CD4-positive, alpha-beta T cell treated with Interferon alpha-2 for 1 hour (primary cell): ENCODE measurements at places on chromosomes 4 and X.
A peak's percentile ranks its signal among the peaks of the same experiment; 100 is the strongest.

DNA sequence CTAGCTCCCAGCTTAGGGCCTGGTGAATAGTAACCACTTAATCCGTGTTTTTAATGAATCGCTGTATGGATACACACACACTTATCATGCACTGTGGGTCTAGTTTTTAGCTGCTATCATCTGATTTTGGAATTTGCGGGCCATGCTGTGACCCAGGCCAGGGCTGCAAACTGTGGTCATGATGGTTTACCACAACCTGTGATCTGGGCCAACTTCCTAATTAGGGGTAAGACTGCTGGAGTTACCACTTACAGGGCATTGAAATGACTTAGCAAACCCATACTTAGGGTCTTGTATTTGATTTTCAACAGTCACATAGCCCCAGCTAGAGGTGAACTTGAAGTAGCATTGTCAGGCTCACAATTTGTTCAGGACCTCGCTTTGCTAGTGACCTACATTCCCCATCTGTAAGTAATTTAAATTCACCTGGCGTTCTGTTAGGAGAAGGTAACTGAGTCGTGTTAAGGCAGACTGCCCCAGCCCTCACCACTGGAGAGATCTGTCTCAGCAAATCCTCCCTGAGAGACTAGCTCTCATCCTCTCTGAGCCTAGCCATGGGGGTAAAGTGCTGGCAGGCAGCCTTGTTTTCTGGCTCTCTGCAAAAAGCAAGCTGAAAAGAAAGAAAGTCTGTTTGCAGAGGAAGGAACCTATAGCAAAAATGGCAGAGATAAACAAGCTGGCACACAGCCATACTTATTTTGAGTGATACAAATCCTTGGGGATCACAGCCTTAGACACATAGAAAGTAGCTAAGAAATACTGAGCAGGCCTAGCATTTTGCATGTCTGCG lies 33.8 kb upstream of the EGFL6 start:
- no peak for DNase-seq

- no peak for DNase-seq
Observed at GRCh38 chr4:164251257-164251656, 502.7 kb upstream of the SMIM31 start.

- no peak for DNase-seq
Observed at GRCh38 chr4:86558797-86559196, 35.3 kb upstream of the PTPN13 start.

DNA sequence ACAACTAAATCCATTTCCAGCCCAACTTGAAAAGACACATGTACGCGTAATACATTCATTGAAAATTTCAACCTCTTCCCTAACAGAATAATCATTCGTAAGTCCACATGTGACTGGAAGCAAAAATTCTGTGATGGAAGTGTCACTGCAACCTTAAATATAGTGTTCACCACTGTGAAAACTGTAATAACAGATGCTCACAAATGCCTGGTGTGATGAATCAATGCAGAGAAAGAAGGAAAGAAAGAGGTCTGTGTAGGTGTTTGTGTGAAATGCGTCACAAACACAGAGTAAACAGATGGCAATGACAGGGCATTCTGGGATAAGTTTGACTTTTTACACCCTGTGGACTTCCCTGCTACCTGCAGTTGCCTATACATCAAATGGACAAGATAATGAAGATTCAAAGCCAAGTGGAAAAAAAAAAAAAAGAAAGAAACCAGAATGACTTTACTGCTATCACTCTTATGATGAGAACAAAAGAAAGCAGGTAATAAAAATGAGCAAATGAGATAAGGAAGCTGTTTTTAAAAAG lies 123.3 kb downstream of the EPHA5 start:
- no peak for DNase-seq

GRCh38 chr4:89535251-89535650 lies 227.7 kb upstream of the GPRIN3 start:
- no peak for DNase-seq

DNA sequence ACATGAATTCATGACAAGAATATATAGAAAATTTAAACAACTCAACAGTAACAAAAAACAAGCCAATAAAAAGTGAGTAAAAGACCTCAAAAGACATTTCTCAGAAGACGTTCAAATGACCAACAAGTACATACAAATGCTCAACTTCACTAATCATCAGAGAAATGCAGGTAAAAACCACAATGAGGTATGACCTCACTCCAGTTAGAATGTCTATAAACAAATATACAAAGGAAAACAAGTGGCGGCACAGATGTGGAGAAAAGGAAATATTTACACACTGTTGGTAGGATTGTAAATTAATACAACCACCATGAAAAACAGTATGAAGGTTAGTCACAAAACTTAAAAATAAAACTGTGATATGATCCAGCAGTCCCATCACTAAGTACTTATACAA lies 1033.1 kb downstream of the RAPGEF2 start:
- no peak for DNase-seq

- DNase-seq = no peak
Observed at GRCh38 chr4:1683261-1683735, 815 bp downstream of the FAM53A start.

- DNase-seq = no peak
Observed at GRCh38 chr4:186144946-186145569, 40.6 kb downstream of the FAM149A start.

DNA sequence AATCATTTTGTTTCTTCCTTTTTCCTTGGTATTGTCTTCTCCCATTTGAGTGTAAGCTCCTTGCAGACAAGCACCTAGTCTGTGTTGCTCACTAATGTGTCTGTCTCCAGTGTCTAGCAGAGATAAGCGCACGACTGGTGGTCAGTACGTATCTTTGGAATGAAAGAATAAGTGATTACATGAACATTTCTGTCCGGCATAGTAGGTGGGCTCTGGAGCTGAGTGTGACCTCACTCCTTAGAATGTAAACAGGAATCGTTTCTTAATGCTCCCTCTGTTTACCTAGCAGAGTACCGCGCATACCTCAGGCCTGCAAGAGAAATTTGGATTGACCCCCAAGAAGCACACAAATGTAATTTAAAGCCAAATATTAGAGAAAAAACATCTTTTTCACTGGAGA lies 235.4 kb downstream of the MAML3 start:
- no peak for DNase-seq

DNA sequence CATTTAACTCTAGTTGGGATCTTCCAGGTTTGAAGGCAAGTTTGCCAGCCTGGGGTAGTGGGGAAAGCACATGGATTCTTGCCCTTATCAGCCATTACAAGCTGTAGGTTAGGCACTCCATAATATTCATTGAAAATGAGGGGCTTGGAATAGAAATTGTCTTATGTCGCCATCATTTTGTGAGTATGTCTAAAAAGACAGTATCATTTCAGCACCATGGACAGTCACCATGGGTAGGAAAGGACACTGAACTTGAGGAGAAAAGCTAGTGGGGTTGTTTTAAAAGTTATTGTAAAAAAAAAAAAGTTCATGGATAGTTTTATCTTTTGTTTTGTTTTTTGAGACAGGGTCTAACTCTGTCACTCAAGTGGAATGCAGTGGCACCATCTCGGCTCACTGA lies 356.1 kb downstream of the HNRNPD start:
- no peak for DNase-seq

DNA sequence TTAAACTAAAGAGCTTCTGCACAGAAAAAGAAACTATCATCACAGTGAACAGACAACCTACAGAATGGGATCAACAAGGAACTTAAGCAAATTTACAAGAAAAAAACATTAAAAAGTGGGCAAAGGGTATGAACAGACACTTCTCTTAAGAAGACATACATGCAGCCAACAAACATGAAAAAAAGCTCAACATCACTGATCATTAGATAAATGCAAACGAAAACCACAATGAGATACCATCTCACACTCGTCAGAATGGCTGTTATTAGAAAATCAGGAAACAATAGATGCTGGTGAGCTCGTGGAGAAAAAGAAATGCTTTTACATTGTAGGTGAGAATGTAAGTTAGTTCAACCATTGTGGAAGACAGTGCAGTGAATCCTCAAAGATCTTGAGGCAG lies 27.8 kb downstream of the PAPSS1 start:
- no peak for DNase-seq

DNA sequence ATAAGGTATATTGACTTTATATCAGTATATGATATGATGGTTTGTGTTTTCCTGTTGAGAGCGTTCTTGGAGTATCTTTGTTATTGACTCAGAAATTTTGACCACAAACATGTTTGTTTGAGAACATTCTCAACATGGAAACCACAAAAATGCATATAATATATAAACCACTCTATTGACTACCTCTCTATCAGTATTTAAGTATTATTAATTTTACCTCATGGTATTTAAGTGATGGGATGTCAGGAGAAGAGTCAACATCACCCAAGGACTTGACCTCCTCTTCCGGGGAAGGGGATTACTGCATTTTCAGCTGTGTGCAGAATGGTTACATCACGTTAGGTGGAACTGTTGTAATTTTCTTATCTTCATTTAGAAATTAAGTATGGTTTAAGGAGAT lies 54.3 kb upstream of the PUDP start:
- no peak for DNase-seq

GRCh38 chr4:123415977-123416376 lies 19.4 kb downstream of the SPRY1 start:
- peak; percentile 19 for DNase-seq

DNA sequence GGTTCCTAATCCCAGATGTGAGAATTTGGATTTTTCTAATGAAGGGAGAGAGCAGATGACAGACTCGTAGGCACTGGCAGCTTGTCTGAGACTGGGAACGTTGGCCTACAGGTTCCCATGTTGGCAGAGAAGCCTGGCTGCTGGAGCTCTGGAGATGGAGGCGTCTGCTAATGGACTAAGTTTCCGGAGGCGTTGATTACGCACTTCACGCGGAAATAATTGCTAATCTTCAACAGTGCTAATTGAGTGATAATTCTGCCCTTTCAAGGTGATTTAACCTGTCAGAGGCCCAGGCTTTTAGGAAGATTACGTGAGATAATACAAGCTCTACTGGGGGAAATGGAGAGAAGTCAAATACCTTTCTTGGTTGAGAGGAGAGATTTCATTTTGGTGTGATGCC lies 77.4 kb downstream of the PSAPL1 start:
- no peak for DNase-seq

DNA sequence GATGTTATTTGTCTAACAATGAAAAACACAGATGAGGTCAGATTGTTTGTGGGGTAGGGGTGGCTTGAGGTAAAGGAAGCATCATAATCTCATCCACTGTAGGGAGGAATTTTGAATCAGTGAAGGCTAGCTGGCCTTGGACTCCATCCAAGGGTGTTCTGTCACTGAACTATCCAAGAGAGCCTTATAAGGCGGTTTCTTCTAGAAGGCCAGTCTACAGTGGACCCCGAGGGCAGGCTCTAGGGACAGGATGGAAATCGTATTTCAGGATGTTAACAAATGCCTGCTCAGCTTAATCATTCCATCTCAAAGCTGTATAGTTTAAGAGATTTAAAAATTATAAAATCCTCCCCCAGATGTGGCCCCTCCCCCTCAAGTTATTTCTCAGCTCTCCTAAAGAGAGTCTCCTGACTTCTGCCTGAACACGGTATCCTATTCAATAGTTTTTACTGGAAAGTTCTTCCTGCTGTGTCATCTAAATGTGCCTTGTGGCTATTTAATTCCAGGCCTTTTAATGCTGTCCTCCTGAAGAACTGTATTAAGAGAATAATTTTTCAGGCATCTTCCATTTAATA lies 8.0 kb downstream of the IGFBP7 start:
- no peak for DNase-seq

- no peak for DNase-seq
Observed at GRCh38 chr4:56752985-56753384, 68.5 kb downstream of the SPINK2 start.

DNA sequence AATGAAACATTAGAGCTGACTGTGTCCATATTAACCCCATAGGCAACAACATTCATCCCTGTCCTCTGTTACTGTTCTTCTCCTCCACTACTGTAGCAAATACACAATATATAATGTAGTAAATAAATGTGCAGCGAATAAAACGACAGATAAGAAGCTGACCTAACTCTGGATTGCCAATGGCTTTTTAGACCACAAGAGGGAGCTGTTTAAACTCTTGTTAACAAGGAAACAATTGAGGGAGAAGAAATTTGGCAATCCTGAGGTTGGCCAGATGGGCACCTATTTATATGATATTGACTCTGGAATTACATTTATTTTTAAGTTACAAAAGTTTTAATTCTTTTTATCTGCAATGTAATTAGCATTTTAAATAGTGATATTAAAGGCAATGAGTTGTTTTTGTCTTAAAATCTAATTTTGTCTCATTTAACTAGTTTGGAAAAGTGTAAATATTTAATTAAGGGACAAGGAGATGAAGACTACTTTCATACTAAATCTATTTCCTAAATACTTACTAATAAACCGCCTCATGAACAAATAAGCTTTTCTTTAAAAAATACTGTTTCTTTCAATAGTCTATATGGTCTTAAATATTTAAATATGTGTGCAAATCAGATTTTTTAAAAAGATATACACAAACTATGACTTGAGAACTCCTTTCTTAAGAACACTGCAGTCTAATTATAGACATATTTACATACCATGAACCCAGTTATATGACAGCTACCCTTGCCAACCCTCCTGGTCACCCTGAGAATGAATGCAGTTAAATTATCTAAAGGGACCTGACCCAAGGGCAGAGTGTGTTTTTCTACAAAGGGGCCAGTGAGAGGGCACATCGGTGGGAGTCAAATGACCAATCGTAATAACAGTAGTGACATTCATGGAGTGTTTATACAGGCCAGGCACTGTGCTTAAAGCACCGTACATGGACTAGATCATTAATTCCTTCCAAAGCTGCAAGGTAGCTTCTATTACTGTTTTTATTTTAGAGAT lies 52.9 kb upstream of the HPF1 start:
- DNase-seq = peak; percentile 67

DNA sequence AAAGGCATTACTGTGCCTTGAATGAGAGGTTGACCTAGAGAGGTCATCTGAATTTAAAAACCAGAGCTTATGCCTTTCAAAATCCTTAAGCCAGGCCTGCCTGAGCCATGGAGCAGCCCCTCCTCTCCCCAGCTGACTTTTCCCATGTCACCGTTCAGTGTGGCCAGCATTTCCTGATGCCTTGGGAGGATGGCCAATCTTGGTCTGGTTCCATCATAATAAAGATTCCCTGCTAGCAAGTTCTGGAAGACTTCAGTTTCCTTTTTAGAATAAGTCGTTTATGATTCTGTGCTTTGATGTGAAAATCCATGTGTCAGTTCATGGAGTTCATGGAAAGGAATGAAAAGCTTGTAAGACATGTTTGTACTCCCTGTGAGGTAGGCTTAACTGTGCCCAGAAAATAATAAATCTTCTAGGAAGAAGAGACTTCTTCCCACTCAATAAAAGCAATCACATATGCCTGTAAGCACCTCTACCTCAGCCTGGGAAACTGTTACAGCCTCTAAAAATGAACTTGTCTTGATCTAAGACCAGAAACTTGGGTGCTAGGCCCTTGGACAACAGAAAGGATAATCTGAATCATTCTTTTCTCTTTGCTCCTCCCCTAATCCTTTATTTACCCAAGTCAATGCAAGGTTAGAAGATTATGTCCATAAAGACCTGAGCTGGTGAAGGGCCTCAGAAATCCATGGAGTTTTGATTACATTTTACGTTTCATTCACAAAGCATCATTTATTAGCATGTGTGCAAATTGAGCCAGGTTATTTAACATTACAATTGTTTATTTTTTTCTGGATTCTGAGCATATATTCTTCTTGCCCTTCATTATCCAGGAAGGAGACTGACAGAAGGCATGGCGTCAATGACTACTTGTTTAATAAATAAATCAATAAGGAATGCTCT lies 84.0 kb upstream of the TBC1D9 start:
- no peak for DNase-seq

- DNase-seq = no peak
Observed at GRCh38 chrX:53072418-53073114, 9.6 kb upstream of the TSPYL2 start.

GRCh38 chrX:110509755-110510532 lies 151.3 kb downstream of the RTL9 start:
- no peak for DNase-seq

GRCh38 chr4:162499478-162499877 lies 335.7 kb upstream of the FSTL5 start:
- no peak for DNase-seq
